GM13977 (cell line): ENCODE measurements at places on chromosomes 1 and 21.

DNA sequence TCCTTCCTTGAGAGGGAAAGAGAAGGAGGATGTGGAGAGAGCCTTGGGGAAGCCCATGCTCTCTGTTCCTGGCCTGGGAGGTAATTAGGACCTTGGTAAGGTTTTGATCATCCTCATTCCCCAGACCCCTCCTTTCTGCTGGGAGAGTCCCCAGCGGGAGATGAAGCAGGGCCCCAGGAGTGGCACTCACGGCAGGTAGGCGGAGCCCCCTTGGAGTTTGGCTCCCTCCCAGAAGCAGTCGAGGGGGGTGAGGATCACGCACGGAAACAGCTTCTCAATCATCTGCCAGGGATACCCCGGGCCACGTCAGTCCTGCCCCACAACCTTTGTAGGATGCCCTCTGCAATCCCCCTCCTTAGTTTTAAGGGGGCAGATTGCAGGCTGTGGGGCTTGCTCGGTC, 11.5 kb downstream of the PTCH2 start:
- DNase-seq = no peak

- DNase-seq = no peak
These were observed 26.4 kb upstream of the IFNAR2 start for GRCh38 chr21:33203371-33203724.

DNA sequence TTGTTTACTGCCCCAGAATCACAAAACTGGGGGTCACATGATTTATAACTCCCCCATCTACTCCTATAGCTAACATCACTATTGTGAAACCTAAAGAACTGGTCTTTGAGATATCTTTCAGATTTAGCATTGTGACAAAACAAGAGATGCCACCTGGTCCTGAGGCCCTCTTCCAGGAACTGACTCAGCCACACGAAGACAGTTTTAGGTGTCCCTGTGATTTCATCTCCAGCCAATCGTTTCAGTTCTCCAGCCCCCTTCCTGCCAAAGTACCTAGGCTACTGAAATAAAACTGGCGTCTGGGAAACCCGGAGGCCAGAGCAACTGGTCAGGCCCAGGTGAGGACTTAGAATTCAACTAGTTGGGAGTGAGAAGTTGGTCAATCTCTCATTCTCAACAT, 36.6 kb downstream of the TBX19 start:
- no peak for DNase-seq

DNA sequence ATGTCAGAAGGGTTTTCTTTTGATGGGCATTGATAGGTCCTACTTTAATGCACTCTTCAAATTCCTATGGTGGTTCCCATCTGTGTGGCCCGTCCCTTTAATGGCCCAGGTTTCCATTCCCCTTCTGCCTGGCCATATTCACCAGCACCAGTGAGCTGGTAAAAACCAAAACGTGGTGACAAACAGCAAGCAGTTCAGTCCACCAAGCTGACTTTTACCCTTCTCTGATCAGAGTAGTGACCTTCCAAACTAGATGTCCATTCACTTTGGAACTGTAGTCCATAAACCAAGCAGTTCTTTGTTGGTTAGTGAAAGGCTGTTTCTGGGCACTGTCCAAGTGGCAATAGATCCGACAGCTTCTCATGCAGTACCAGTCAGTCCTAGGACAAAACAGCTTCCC, 60.5 kb downstream of the SMYD2 start:
- no peak for DNase-seq

DNA sequence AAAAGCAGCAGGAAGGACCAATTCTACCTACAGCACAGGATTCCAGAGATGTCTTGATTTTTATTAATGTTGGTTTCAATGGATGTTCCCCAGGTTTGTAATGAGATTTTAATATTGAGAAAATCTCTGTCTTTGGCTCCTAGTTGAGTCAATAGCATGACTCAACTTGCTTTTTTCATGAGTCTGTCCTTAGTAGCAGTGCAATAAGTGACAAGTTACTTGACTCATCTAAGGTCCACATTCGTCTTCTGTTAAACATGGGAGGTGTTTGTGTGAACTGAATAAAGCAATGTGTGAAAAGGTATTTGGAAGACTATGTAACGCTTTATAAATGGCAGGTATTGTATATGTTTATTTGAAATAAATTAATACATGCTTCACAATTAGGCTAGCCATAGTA, 645.0 kb upstream of the PTBP2 start:
- DNase-seq = no peak

DNA sequence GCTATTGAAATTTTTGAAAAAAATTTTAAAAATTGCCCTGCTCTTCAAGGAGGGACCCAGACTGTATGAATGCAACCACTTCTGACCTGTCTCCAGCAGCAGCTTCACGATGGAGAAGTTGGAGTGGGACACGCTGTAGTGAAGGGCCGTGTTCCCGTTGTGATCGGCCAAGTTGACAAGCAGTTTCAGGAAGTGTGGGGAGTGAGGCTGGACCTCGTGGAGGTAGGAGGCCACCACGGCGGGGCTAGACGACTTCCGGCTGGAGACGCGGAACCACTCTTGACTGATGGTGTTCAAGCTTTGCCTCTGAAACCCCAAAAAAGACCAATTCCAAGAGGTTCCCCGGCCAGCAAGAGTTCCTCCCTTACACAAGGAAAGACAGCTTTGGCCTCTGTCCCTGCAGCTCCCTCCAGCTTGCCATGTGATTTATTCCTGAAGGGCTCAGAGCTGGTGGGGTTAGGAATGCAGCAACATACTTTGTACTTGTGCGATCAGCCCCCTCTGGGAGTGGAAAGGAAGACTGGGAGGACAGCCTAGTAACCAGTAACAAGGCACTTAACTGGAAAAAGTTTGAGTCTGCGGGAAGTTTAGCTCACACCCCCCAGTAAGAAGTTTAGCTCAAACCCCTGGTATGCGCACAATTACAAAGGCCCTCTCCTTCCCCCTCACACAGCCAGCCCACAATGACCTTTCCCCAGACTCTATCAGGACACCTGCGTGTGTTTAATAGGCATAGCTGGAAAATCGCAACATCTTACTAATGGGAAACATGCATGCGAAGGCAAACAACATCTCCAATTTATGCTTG, 56.0 kb downstream of the KANK4 start:
- no peak for DNase-seq

GRCh38 chr1:6041432-6042062, 4.1 kb upstream of the KCNAB2 start:
- no peak for DNase-seq

GRCh38 chr1:68377098-68377497, 72.7 kb downstream of the RPE65 start:
- no peak for DNase-seq

GRCh38 chr1:175089136-175089718, 21.6 kb downstream of the TNN start:
- no peak for DNase-seq

DNA sequence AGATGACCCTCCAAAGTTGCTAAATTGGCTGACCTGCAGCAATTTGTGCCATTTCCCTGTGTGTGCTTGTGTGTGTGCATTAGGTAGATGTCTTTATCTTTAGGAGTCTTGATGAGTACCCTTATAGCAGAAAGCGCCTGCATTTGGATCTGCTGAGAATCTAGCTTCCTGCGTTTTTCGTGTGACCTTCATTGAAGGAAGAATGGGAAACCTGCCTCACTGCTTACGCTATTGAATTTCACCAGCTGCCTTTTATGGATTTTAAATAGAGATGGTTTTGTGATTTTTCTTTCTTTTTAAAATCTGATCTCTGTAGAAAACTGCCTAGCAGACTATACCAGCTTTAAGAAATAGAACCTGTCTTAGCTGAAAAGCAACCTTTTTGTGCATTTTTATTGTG, 124.5 kb downstream of the CACHD1 start:
- no peak for DNase-seq

- DNase-seq = no peak
These were observed 110.8 kb upstream of the RUNX1 start for GRCh38 chr21:35159881-35160280.

DNA sequence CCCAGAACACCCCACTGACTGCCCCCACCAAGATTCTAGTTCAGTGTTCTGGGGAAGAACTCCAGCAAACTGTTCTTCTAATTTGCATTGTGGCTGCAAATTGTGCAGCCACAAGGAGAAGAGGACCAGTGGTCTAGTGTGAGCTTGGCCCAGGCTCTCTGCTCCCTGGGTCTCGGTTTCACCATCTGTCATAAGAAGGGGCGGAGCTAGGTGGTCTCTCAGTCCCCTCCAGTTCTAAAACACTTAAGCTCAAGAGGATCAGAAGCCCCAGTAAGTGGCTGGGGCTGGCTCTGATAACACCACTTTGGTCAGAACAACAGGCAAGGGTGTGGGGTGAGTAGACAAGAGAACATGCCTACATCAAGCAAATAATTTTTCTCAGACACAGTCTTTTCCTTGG, 99.9 kb downstream of the BEND5 start:
- DNase-seq = no peak

DNA sequence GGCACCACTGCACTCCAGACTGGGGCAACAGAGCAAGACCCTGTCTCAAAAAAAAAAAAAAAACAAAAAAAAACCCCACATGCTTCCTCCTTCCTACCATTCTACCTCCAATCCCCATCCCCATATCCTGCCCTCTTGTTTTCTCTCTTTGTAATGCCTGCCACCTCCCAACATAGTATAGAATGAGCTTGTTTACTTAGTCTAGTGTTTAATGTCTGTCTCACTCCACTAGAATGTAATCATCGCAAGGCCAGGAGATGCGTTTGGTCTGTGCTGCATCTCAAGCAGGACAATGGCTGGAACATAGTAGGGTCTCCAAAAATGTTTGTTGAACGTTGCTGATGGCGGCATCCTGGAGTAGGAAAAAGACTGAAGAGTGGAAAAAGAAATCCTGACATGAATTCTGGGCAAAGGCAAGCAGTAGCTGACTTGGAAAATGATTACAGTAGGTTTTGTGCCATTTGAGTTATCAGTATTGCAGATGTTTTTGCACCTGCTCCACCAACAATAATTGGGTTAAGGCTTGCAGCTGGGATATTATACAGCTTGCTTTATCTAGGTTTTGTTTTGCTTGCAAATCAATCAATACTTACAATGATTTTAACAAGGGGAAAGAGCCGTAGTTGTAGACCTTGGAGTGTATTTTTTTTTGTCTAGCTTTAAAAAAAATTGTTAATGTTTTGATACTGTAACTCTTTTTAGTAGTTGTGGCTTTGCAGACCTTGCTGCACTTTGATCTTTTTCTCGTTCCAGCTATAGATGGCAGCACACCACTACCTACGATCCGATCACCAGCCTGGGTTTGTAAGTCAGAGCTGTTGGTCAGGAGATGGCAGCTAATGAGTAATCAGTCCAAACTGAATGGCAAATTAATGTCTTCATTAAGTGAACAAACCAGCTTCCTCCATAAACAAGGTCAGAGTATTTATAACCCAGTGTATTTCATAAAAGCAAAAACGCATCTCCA, 62.4 kb downstream of the BACH1 start:
- DNase-seq = no peak

- DNase-seq = peak; percentile 8
These were observed 68.6 kb downstream of the NTMT2 start for GRCh38 chr1:170214117-170215032.

- DNase-seq = peak; percentile 58
These were observed 99.1 kb downstream of the BEND5 start for GRCh38 chr1:48677306-48678287.

DNA sequence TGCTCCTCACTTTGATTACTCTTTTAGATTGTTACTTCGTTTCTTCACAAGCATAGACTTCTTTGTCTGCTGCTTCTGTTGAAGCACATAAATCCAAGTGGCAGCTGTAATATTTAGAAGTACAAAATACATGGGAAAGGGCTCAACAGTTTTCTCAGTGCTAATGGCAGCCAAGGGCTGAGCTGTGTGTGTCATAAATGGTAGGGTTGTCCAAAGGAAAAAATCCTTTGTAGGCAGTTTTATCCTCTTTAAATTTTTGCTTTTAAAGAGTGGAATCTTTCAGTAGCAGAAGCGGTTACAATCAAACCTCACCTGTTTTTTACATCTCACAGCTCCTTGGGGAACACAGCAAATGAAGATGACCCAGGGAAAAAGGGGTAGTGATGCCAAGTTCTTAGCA, 650.8 kb downstream of the PLPP3 start:
- no peak for DNase-seq

GRCh38 chr1:57142169-57142568, 176.4 kb upstream of the C8B start:
- no peak for DNase-seq

DNA sequence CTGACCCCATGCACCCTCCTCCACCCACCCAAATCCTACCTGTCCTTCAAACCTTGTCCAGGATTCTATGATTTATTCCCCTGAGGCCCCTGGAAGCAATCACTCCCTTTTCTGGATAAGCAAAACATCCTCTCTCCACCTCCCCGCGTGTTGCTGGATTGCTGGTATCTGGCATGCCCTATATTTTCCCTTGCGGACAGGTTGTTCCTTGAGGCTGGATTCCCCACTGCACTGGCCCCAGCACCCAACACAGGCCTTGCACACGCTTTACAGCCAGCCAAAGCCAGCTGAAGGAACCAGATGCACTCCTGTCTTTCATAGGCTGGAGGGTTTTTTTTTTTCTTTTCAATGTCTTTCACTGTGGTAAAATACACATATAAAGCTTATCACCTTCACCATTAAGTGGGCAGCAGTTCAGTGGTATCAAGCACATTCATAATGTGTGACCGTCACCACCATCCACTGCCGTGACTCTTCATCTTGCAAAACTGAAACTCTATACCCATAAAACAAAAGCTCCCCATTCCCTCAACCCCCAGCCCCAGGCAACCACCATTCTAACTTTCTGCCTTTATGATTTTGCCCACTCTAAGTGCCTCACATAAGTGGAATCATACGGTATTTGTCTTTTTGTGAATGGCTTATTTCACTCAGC, 50.9 kb downstream of the TOR1AIP2 start:
- DNase-seq = no peak

DNA sequence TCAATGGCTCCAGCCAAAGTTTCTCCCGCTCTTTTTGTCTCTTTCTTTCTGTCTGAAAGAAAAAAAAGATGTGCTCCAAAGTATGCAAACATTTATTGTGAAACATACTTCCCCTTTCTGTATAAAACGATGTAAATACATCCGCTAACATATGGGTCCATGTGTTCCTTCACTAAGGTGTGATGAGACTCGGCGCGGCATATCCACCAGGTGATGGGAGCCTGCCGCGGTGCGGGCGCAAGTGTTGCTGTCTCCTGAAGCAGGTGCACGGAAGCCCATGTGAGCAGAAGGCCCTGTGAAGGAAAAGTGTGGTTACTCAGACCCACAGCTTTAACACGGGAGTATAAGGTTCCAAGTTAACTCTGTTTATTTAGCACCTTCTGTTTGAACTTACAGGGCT, 466.6 kb upstream of the C1orf87 start:
- DNase-seq = no peak
